Neuronal stem cell (in vitro differentiated cells): ENCODE measurements at places on chromosomes 2 and 18.

DNA sequence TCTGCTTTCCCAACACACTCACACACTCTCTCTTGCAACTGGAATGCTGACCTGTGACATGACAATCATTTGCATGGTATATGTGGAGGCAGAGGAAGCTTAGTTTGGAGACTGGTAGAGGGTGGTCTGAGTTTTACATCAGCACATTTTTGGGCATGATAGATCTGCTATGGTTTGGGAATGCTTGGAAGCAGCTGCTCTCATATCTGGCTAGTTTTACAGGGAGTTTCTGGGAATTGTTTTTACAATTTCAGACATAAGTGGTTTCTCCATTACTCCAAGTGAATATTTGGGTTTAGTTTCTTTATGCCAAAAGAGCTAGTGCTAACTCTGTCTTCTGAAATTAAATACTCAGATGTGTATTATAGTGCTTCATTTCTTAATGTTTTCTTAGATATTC, 977.6 kb downstream of the SUCLG1 start:
- no peaks in the 10 kb centered on the region for H3K27me3 ChIP-seq
- no peak for DNase-seq
- no peaks in the 10 kb centered on the region for H3K4me1 ChIP-seq
- H3K27ac ChIP-seq = no peak overlapping the region
- no peak overlapping the region for H3K4me3 ChIP-seq
- no peaks in the 10 kb centered on the region for H3K36me3 ChIP-seq

DNA sequence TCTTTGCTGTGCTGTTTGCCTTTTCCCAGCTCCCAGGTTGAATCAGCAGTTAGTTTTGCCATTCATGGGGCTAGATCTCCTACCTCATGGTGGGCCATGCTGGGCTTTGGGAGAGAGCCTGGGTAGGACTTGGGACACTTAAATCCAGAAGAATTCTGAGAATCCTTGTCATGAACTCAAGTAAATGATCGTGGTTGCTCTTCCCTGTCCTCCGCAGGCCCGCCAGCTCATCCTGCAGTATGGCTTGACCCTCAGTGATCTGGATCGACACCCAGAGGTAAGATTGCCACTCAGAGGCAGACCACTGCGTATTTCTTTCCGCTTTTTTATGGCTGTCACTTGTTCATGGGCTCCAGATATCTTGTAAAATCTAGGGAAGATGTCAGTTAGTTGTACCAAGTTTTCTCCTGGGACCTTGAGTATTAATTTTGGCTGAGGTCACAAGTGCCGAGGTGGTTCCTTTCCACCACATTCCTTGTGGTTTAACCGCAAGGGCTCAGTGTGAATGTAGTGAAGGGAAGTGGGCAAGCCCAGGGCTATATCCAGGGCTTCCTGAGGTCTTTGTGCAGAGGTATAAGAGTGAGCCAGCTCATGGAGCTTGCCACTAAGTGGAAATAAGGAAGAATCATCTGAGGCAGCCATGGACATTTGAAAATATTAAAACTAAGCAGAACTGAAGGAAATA, 37.7 kb downstream of the RPIA start:
- no peaks in the 10 kb centered on the region for H3K27me3 ChIP-seq
- H3K4me3 ChIP-seq = no peak overlapping the region
- H3K36me3 ChIP-seq = no peaks in the 10 kb centered on the region

DNA sequence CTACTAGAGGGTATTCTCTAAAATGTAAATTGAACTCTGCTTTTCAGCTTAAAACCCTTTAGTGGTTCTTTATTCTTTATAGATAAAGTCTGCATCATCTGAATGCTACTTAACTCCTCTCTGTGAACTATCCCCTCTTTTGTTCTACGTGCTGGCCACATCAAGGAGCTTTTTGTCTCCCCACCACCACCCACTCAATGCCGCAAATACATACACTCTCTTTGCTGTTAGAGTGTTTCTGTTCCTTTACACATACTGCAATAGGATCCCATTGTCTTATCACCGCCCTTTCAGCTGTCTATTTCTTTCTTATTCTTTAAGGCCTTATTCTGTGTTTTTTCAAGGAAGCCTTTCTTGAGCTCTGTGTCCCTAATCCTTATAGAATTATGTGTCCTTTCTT, 83.3 kb downstream of the EML4 start:
- DNase-seq = no peak
- no peaks in the 10 kb centered on the region for H3K4me1 ChIP-seq
- H3K27ac ChIP-seq = no peak overlapping the region

DNA sequence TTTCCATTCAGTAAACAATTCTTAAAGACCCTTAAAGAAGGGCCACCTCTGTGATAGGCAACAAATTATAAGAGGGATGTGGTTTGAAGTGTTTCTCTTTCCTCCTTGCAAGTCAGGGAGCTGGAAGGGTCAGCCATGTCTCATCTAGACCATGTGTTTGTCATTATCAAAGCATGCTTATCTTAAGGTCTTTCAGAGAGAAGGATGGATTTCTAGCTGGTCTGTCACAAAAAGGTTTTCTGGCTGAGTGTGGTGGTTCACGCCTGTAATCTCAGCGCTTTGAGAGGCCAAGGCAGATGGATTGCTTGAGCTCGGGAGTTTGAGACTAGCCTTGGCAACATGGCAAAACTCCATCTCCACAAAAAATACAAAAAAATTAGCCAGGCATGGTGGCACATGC, 59.2 kb upstream of the PEX13 start:
- H3K27me3 ChIP-seq = no peaks in the 10 kb centered on the region
- no peak for DNase-seq
- no peaks in the 10 kb centered on the region for H3K4me1 ChIP-seq
- no peaks in the 10 kb centered on the region for H3K36me3 ChIP-seq
- H3K27ac ChIP-seq = no peak overlapping the region
